B cell (primary cell): ENCODE measurements at places on chromosomes 3 and 15. TPM values are rescaled to one million over a fixed set of nuclear protein-coding genes. Genes with fewer than 3 reads are reported as not detected.

GRCh38 chr3:51974277-51974962 is 444 bp upstream of the ABHD14A start:
- no peak for DNase-seq

DNA sequence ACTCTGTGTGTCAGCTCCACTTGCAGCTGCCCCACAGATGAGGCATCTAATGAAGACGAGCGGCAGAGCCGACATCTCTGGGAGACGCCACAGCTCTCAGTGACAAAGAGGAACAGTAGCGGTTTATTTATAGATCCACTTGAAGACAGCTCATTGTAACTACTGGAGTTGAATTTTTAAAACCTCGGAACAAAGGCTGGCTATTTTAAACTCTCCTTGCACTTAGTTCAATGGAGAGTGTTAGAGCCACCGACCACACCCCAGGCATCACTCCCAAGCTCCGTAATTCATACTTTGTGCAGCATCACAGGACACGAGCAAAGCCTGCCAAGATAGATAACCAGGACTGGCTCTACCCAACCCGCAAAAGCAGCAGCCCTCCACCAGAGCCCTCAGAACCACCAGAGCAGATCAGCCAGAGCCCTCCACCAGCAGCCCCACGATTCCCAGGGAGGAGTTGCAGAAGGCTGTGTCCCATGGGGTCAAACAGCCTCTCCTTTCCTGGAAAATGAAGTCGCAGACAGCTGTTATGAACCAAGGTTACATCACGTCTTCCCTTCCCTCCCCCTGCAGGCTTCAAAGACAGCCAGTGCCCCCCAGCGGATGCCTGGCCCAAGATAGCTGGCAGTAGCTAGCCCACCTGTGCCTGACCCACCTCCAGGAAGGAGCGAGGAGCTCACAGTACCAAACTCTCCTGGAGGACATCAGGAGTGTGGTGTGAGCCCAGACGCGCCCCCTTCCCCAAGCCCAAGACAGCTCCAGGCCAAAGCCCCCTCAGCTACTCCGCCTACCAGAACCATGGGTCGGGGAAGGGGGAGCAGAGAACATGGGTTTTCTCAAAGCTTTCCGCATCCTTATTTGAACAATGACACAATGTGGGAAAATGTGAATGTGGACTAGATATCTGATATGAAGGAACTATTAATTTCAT is 45.7 kb downstream of the POC1A start:
- DNase-seq, result no peak

- no peak for DNase-seq
These were observed 308.2 kb upstream of the WNT5A start for GRCh38 chr3:55795296-55795695.

DNA sequence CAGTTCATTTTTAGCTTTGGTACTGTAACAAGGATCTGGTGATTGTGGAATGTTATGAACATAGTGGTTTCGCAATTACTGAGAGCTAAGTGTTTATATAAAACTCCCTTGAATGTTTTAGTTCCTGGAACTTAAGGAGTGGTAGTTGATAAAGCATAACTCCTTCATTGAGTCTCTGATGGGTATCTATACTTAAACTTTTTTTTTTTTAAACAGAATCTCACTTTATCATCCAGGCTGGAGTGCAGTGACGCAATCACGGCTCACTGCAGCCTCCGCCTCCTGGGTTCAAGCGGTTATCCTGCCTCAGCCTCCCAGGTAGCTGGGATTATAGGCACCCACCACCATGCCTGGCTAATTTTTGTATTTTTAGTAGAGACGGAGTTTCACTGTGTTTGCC is 11.3 kb downstream of the PRKCI start:
- no peak for DNase-seq

LYZL4 gene
- not detected in 2 replicates for polyA plus RNA-seq

DNA sequence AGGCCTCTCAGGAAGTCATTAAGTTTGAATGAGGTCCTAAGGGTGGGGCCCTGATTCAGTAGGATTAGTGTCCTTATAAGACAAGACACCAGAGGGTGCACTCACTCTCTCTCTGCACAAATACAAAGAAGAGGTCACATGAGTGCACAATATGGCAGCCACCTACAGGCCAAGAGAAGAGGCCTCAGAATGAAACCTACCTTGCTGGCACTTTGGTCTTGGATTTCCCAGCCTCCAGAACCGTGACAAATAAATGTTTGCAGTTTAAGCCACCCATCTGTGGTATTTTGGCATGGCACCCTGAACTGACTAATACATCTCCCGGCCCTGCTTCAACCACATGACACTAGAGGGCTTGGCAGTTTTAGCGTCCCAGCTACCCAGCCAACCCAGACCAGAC is 73.9 kb upstream of the CHRNB4 start:
- no peak for DNase-seq

- DNase-seq, result no peak
These were observed 114.6 kb downstream of the SEMA5B start for GRCh38 chr3:122912772-122913538.
